ENCODE measurements at places on chromosomes 11 and 22. TPM values are rescaled to one million over a fixed set of nuclear protein-coding genes. Genes with fewer than 3 reads are reported as not detected.

Gene DEFB131B
- total RNA-seq = not detected

Gene SLC25A45
- 0.41 TPM for total RNA-seq

Gene PTPN5
- not detected for total RNA-seq

Gene PGA3
- total RNA-seq = not detected

Gene PARVG
- not detected for total RNA-seq

Gene NLRP14
- total RNA-seq = not detected

Gene FGF3
- not detected for total RNA-seq

Gene CSNK2A3
- 4.7 TPM for total RNA-seq

Gene SYNGR1
- 3.9 TPM for total RNA-seq
